ENCODE measurements at places on chromosomes 1 and 21.

DNA sequence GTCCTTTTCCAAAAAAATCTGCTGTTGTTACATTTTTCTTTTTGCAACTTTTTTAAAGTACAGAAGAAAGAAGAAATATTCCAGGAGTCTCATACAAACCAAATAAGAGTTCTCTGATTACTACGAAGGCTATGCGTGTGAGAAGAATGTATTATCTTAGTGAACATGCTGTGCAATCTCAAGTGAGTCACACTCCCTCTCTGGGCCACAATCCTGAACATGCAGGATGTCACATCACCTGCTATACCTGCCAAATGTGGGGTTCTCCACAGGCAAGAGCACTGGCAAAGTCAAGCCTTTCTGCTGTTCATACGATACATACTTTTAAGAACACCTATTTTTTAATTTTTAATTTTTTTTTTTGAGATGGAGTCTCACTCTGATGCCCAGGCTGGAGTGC, 21.7 kb upstream of the TRIM63 start:
- DNase-seq, result no peak

GRCh38 chr1:247822060-247822459, 1.9 kb downstream of the OR14A16 start:
- DNase-seq, result no peak

GRCh38 chr1:80155371-80155770, 1148.8 kb upstream of the ADGRL4 start:
- DNase-seq, result no peak

- no peak for DNase-seq
Measured at GRCh38 chr21:18273400-18273799, 28.8 kb downstream of the CHODL start.

GRCh38 chr1:233016798-233017197, 66.4 kb downstream of the NTPCR start:
- no peak for DNase-seq

DNA sequence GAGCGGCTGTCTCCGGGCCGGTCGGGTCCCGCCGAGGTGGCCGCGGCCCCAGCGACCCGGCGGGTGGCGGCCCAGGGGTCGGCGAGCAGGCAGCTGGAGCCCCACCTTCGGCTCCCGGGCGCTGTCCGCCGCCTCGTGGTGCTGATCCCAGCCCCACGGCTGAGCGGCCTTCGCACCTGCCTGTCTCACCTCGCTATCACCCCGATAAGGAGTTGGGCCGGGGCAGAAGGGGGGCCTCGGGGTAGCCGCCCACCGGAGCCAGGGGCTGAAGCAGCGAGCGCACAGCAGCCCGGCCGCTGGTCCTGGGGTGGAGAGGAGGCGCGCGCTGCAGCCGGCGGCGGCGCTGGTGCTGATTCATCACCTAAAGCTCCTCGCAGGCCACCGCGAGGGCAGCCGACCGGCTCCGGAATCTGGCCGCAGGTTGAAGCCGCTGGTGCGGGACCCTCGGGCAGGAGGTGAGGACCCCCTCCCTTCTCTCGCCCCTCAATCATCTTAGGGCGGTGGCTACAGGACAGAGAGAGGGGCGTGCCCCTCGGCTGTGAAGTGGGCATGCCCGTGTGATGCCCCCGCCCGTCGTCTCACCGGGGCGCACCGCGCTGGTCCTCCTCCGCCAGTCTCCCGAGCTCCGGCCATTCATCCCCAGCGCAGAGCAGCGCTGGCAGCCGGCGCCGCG, 575 bp downstream of the TRIM67 start:
- DNase-seq, result peak; percentile 45

DNA sequence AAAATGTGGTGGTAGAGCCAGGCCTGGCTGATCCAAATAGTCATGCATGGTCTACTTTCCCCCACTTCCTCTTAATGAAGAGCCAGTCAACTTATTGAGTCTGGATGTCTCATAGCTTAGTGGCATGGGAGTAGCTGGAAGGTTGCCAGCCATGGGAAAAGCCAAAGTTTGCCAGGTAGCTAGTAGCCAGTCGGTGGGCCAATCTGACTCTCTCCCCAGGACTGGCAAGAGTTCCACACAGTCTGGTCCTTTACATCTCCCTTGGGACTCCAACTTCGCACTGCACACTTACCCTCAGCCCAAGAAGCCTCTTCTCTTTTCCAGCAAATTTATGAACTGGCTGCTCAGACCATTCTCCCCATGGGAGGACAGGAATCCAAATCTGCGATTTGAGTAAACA, 8.3 kb downstream of the WARS2 start:
- DNase-seq, result no peak

DNA sequence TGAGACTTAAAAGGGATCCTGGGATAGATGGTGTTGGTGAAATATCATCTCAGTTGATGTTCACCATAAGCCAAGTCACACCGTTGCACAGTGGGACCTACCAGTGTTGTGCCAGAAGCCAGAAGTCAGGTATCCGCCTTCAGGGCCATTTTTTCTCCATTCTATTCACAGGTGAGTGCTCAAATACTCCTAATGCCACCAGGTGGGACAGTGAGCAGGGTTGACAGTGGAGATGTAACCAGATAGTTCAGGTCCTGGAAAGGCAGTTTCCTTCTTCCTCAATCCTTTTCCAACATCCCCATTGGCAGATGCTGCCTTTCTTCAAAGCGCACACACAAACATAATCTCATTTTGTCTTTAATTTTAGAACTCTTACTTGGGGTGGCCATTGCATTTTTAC, 11.6 kb downstream of the CD160 start:
- DNase-seq, result no peak

DNA sequence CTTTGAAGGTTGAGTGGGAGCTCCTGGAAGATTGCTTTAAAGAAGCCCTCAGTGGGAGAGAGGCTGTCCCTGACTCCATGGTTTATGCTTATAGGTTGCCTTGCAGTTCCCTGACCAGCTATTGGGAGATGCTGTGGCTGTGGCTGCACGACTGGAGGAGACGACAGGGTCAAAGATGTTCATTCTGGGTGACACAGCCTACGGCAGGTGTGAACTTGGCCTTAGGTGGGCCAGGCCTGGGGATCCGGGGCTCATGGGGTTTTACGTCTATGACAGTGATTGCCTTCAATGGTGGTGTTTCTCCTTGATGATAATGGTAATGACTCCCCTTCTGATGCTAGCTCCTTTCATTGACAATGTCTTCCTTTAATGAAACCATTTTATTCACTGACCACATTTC, 692 bp downstream of the DPH2 start:
- DNase-seq, result no peak

GRCh38 chr1:19534281-19534680, 48.9 kb upstream of the CAPZB start:
- no peak for DNase-seq

GRCh38 chr1:64895500-64895899, 70.8 kb downstream of the JAK1 start:
- no peak for DNase-seq

DNA sequence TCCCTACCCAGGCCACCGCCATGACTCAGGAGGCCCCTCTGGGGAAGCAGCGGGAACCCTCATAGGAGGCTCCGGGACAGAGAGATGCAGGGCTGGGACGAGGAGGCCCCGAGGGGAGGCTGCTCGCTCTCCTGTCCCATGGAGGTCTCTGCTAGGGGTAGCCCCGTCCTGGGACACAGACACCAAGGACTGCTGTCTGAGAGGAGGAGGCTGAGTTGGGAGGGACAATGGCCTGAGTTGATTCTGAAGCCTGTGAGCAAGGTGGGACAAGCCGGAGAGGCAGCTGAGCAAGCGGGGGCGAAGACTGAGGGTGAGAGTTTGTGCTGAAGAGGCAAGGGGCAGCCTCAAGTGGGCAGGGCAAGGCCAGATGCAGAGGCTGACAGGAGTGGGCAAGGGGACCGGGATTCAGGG, 17.4 kb downstream of the SLC27A3 start:
- DNase-seq, result no peak

DNA sequence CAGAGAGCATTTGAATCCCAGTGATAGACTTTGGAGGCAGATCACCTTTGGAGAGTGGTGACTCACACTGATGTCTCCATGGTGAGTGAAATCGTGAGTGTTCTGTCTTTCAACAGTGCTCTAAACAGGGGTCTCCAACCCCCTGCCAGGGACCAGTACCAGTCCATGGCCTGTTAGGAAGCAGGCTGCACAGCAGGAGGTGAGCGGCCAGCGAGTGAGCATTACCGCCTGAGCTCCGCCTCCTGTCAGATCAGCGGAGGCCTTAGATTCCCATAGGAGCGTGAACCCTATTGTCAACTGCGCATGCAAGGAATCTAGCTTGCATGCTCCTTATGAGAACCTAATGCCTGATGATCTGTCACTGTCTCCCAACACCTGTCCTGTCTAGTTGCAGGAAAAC, 61.8 kb upstream of the B3GALNT2 start:
- no peak for DNase-seq

DNA sequence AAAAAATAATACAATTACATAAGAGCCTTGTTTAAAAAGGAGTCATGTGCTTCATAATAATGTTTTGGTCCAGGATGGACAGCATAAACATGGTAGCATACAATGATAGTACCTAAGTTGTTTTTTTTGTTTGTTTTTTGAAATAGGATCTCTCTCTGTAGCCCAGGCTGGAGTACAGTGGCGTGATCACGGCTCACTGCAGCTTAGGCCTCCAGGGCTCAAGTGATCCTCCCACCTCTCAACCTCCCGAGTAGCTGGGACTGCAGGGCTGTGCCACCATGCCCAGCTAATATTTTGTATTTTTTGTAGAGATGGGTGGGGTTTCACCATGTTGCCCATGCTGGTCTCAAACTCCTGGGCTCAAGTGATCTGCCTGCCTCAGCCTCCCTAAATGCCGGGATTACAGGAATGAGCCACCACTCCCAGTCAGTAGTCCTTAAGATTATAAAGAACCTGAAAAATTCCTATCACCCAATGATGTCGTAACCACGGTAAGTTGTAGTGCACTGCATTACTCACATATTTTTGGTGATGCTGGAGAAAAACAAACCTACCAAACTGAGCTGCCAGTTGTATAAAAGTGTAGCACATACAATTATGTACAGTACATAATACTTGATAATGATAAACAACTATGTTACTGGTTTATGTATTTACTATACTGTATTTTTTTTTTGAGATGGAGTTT, 22.4 kb upstream of the RCOR3 start:
- no peak for DNase-seq

- no peak for DNase-seq
Measured at GRCh38 chr1:16998589-16998988, 13.1 kb downstream of the ATP13A2 start.

DNA sequence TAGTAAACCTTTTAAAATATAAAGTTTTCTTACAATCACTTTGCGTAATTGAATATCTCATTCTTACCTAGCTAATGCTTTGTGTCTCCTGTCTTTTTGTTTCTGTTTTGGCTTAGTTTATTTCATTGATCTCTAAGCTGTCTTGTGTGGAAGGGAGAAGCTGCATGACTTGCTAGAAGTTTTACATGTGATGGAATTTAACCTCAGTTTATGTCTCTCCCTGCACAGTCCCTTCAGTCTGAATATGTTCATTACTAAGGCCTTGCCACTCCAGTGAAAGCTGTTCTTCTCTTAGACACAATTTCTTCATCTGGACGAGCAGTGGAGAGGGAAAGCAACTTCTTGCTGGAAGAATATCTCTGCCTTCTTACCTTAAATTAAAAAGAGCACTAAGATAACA, 19.9 kb upstream of the GPR88 start:
- DNase-seq, result no peak

- DNase-seq, result no peak
Measured at GRCh38 chr21:29670228-29670627, 269.6 kb downstream of the GRIK1 start.
